Fibroblast of skin of left biceps (primary cell): ENCODE measurements at places on chromosomes 7 and 10.

DNA sequence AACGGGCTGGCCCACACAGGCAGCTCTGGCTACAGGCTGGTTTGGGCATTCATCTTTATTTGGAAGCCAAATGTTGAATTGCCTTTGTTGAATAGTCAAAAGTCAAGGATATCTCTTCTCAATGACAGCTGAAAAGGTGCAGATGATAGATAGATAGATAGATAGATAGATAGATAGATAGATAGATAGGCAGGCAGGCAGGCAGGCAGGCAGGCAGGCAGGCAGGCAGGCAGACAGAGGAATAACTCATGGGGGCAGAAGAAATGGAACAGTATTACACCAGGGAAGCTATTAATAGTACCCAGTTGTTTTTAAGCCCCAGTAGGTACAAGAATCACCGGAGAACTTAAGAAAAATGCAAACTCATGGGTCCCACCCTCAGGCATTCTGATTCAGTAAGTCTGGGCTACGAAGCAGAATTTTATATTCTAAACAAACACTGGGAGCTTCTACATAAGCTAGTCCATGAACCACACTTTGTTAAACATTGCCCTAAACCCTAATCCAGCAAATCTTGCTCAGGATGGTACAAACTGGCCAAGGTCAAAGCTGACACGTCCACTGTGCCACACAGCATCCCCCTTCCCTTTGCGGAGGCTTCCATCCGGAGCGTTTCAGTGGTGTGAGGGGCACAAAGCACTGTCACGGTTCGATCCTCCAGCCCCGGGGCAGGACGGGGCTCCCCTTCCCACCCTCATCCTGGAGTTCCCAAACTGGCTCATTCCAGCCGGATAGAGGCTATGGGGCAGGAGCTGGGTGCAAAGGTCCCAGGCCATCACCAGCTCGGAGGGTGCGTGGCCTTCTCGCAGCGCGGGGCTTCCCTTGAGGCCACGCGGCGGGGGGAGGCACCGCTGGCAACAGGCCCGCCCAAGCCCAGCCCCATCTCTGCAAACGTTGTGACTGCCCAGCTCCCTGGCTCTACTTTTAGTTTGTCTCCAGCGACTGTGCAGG is 6.7 kb downstream of the PRKAG2 start:
- no peak for DNase-seq

GRCh38 chr7:103718482-103719061 is 270.9 kb downstream of the RELN start:
- DNase-seq, result no peak

GRCh38 chr10:4460267-4460666 is 365.7 kb upstream of the AKR1E2 start:
- DNase-seq, result no peak

GRCh38 chr10:3825862-3826351 is 40.9 kb upstream of the KLF6 start:
- DNase-seq, result no peak

DNA sequence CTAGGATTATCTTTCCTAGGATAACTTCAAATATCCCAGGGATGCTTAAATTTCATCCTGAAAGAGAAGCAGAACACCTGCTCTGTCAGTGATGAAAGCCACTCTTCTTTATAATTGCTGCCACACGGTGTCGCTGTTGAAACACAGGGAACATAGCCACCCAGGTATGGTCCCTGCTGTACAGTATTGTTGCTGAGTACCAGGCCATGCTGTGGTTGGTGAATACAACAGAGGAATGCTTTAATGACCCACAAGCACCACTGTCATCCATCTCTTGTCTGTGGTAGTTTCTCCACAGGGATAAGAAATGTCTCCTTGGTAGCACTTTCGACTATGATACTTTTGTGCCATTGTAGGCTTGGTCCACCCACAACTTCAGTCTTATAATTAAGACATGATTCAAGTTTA is 70.6 kb upstream of the STARD3NL start:
- peak; percentile 7 for DNase-seq

DNA sequence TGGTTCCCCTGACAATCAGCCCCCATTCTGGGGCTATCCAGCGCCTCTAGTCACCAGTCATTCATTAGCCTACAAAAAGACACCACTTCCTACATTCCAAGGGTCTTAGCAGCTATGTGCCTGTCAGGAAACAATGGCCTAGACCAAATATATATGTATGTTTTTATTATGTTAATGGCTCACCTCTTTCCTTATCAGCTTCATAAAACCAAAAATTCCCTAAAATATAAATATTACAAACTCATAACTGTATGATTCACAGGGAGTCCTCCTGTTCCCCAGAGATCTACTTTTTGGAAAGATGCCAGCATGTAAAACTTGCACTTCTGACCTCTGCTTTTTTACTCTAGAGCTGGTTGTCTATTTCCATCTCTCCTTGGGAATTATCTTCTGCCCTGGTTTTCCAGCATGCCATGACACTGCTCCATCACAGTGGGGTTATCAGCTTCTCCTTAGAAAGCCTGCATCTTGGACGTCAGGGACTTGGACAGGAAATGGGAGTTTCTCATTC is 79.2 kb downstream of the ABCA13 start:
- peak; percentile 12 for DNase-seq

DNA sequence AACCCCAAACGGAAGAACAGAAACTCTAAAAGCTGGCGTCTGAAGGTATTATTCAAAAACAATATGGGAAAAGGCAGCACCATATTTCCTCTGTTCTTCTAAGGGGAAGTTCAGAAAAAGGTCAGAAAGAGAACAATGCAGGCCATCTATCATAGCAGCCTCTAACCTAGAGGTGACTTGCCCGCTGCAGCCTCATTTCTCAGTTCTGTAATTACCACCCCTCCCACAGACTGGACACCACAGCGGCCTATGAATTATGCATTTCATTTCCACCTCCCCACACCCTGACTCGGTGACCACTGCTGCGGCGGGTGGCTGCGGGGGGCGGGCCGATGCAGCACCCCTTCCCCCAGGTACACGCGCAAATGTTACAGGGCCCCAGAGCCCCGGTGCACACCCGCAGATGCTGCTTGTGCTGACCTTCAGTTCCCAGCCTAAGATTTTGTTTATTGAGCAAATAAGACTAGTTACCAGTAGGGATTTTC is 125.5 kb downstream of the CLEC2L start:
- DNase-seq, result no peak

DNA sequence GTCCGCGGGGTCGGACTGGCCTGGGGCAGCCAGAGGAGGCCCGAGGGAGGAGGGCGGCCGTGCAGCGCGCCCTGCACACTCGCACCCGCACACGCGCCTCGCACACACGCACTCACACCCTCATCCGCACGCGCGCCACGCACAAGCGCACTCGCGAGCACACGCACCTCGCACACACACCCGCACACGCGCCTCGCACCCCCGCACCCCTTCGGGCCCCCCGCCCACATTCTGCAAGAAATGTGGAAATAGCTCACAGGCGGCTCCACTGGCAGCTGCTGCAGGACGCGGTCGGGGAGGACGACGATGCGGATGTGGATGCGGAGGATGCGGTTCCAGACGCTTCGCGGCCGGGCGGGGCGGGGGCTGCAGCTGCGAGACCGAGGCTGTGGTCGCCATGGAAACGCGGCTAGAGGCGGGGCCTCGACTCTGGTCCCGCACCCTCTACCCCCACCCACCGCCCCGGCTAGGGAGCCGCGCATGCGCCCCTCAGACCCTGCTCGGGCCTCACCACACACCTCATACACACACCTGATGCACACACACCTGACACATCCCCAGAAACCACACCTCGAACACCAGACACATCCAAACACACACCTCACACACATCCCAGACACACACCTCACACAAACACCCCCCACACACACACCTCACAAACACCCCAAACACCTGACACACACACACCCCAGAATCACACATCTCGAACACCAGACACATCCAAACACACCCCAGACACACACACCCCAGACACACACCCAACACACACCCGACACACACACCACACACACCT is at the start of gene CALY:
Gene CALY (minus strand): TSS at position 320 of the 793 bp plus-strand sequence. CDS start 7,907 bp downstream, outside the sequence.
- no peak for DNase-seq

GRCh38 chr10:124724279-124725027 is 19.7 kb downstream of the FAM53B start:
- DNase-seq, result no peak

GRCh38 chr7:95878677-95879076 is 106.3 kb downstream of the DYNC1I1 start:
- DNase-seq, result no peak

DNA sequence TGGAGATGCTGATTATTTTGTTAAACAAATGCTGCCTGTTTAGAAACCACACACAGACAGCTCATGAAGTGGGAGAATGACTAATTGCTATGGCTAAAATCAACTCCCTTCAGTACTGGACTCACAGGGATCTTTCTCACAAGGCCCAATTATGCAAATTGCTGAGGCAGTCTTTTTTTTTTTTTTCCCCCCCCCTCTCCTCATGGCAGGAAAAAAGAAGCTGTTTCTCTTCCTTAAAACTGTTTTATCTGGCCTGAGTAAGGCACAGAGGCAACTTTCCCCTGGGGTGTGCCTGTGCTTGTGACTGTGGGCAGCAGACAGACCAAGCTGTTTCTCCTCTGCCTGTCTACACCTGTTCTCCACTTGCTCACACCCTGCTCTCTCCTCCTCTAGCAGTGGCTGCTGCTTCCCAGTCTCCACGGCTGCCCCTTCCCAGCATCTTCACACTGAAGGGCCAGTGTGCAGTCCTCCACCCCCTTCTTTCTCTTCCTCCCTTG is 65.4 kb upstream of the STEAP1B start:
- DNase-seq, result no peak

DNA sequence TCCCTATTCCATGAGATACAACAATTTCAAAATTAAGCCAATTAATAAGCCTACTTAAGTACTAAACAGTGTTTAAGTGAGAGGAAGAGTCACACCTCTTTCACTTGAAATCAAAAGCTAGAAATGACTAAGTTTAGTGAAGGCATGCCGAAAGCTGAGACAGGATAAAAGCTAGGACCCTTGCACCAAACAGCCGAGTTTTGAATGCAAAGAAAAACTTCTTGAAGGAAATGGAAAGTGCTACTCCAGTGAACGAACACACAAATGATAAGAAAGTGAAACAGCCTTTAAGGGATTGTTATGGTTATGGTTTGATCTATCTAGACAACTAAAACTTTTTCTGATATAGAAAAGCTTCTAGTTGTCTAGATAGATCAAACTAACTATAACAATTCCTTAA is 135.4 kb upstream of the KMT2E start:
- DNase-seq, result no peak

DNA sequence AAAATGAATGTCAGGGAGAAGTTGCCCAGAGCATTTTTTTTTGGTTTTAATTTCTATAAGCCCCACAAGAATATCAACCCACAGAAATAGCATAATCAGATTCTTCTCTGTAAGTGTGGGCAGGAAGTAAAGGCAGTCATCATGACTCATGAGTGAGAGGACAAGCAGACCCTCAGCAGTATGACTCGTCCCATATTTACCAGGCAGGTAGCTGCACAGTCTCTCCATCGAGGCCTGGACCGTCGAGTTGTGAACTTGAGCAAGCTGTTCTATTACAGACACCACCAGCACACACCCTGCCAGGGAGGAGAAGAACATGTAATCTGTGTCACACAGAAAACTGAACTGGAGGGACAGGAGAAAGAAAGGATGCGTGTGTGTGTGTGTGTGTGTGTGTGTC is 37.8 kb downstream of the AOAH start:
- DNase-seq, result no peak

DNA sequence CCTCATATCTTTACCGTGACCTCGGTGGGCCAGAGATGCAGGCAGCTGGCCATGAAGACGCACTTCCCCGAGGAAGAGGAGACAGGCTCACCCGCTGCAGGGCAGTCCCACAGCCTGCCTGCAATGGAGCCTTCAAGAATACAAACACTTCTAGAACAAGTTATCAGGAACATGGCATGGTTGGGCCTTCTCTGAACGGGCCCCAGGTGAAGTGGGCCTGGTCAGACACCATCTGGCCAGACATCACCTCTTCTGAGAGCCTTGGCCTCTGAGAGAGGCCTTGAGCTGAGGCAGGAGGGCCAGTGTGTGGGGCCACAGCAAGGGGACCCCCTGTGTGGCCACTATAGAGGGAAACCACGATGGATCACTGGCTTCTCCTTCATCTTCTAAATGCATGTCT is 112.4 kb upstream of the GDF10 start:
- no peak for DNase-seq

GRCh38 chr10:102311025-102311420 is 65.7 kb downstream of the GBF1 start:
- no peak for DNase-seq

GRCh38 chr10:76257816-76258215 is 826.4 kb downstream of the LRMDA start:
- DNase-seq, result no peak

DNA sequence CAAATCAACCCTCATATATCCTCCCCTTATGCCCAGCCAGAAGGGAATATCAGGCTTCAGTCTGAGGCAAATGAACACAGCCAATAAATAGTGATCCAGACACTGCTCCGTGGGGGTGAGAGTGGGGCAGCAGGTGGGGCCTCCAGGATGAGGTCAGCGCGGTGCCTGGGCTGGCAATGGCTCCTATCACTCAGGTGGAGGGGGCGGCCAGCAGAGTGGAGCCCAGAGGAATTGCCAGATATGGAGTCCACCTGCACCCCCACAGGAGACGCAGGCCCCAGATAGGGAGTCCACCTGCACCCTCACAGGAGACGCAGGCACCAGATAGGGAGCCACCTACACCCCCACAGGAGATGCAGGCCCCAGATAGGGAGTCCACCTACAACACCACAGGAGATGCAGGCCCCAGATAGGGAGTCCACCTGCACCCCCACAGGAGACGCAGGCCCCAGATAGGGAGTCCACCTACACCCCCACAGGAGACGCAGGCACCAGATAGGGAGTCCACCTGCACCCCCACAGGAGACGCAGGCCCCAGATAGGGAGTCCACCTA is 78.0 kb upstream of the PPP2R2D start:
- no peak for DNase-seq

GRCh38 chr10:127854769-127855590 is 37.8 kb downstream of the CLRN3 start:
- DNase-seq, result no peak

DNA sequence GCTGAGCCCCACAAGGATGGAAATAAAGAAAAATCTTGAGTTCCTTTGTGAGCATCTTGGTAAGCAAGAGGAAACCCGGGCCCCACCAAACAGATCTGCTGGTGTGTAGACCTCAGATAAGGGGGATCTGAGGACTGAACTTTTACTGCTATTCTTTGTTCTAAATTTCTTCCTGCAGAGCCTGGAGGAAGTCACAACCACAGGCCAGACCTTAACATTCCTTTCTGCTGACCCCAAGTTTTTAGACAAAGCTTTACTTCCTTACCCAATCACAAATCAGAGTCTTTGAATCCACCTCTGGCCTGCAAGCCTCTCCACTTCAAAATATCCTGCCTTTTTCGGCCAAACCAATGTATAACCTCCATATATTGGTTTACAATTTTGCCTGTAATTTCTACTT is 352.6 kb upstream of the AUTS2 start:
- DNase-seq, result no peak

GRCh38 chr10:78416031-78417011 is 382.7 kb downstream of the RPS24 start:
- DNase-seq, result peak; percentile 16

- DNase-seq, result no peak
Measured at GRCh38 chr7:35185908-35186731, 67.8 kb downstream of the TBX20 start.

- DNase-seq, result no peak
Measured at GRCh38 chr10:102389894-102390293, 5.6 kb upstream of the NFKB2 start.

- DNase-seq, result no peak
Measured at GRCh38 chr7:149284343-149284742, 22.3 kb downstream of the ZNF783 start.

- DNase-seq, result no peak
Measured at GRCh38 chr10:112421731-112422130, 25.0 kb downstream of the ZDHHC6 start.
